Muscle of back (tissue), 13 donors: ENCODE measurements at places on chromosomes 4 and X. TPM values are rescaled to one million over a fixed set of nuclear protein-coding genes. Genes with fewer than 3 reads are reported as not detected.

- no peak for DNase-seq
Measured at GRCh38 chr4:8488791-8489369, 48.3 kb downstream of the TRMT44 start.

DNA sequence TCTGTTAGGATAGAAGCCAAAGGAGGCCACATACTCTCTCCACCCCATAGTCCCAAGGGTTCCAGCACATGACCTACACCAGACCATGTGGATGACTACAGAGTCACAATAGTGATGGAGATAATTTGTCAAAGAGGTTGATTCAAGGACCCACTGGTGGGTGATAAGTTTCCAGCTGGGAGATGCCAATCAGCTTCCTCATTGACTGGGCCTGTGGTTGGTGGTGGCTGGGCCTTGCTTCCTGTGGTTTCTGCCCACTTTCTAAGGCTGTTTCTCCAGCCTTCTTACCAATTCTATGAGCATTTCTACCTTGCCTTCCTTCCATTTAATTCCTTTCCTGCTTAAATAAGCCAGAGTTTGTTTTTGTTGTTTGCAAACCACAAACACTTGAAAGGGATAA is 95.5 kb upstream of the CPEB2 start:
- DNase-seq = no peak

Gene PCDH11X
- 0.17 TPM for polyA plus RNA-seq

GRCh38 chr4:28469886-28470285 is 1609.2 kb downstream of the STIM2 start:
- no peak for DNase-seq

Gene TRMT44
- polyA plus RNA-seq = 12.0 TPM

GRCh38 chr4:102218656-102219055 is 126.6 kb downstream of the SLC39A8 start:
- DNase-seq = no peak

- DNase-seq = peak; percentile 57
Measured at GRCh38 chr4:119638359-119638758, 9.8 kb upstream of the PDE5A start.

DNA sequence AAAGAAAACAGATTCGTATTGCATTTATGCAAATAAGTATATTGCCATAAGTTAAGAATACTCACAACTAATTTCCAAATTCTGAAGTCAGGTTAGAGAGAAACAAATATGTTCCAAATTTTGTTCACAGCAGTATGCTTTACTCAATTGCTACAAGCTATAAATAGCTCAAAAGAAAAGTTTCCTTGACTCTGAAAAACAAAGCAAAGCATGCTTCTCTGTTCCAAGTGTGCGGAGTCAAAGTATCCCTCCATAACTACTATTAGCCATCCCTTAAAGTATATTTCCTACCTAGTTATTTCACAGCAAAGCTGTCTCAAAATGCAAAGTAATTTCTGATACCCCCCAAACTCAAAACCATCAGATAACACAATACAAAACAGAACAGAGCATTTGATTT is 47.3 kb downstream of the MGST2 start:
- no peak for DNase-seq

Gene DCHS2
- 9.7 TPM for polyA plus RNA-seq

GRCh38 chr4:118278473-118279274 is 74.1 kb downstream of the PRSS12 start:
- DNase-seq = peak; percentile 94

DNA sequence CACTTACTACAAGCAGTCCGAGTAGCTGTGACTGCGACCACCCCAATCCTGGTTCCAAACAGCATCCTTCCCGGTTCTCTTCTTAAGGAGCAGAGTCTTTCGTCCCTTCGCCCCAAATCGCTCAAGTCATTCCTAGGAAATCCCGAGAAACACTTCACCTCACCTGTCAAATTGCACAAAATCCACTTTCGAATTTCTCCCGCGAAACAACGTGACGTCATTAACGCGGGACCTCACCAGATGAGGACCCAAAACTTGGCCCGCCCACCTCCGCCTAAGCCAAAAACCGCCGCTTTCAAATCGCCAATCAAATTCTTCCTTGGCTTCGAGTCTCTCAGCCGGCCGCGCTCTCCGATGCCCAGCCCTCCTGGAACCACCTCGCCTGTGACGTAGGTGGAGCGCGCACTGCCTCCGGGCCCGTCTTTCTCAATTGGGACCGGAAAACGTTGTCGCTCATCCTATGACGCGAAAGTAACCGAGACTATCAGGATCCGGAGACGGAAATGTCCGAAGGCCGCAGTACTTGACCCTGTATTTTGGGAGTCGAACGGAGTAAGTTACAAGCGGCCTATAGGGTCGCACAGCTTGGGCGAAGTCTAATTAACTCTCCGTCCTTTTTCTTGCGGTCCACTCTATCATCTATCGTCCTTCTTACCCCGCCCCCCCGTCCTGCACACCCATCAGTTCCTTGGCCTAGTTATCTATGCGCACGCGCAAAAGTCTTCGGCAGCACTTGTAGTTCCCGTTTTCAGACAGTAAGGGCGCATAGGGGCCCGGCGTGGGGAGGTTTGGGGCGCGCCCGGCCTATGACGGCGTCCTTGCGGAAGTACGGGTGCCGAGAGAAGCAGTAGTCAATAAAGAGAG is at the start of the genes LARP7 and ZGRF1:
LARP7 (plus strand) TSS at position 456 of the 864 bp plus-strand sequence. CDS start 7,527 bp downstream, outside the sequence.
ZGRF1 (minus strand) TSS at position 222 of the 864 bp plus-strand sequence. CDS start 3,733 bp downstream, outside the sequence.
- DNase-seq = peak; percentile 100

GRCh38 chrX:44314259-44314734 is 29.2 kb downstream of the EFHC2 start:
- DNase-seq = no peak

DNA sequence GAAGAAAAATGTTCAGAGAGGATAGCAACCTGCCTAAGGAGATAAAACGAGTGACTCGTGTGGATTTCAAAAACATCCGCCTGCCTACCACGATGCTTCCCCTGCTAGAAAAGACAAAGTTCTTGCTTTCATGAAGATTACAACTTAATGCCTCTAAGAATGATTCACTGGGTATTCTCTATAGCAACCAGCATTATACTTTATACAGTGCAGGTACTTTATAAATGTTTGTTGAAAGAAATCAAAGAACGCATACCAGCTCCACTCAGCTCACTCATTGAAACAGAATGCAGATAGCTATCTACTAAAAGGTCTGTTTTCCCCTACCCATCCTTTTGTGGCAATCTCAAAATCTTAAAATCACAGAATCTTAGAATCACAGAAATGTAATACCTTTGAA is 33.7 kb downstream of the GASK1B start:
- DNase-seq = no peak

Gene COL4A6
- 1.5 TPM for polyA plus RNA-seq
